SW 1271 (cell line): ENCODE measurements at places on chromosomes 2 and 18.

DNA sequence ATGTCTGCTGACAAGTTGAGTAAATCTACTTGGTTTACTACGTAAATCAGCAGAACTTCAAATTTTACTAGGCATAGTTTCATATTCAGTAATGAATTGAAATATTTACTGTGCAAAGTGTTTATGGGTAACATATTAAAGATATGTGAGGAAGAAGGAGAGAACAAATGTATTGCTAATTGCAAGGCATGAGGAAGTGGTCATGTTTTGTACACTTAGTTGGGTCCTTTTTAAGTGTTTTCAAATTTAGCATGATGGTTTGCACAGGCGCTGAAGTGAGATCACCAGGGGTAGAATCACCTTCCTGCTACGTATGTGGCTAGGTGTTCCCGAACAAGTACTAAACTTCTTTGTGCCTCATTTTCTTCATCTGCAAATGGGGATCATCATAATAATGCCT lies 1534.4 kb downstream of the LRP1B start:
- DNase-seq, result no peak

- no peak for DNase-seq
These were observed 84.5 kb downstream of the PDK1 start for GRCh38 chr2:172640389-172640788.

GRCh38 chr18:63823516-63824219 lies 48.5 kb downstream of the SERPINB7 start:
- DNase-seq, result no peak

DNA sequence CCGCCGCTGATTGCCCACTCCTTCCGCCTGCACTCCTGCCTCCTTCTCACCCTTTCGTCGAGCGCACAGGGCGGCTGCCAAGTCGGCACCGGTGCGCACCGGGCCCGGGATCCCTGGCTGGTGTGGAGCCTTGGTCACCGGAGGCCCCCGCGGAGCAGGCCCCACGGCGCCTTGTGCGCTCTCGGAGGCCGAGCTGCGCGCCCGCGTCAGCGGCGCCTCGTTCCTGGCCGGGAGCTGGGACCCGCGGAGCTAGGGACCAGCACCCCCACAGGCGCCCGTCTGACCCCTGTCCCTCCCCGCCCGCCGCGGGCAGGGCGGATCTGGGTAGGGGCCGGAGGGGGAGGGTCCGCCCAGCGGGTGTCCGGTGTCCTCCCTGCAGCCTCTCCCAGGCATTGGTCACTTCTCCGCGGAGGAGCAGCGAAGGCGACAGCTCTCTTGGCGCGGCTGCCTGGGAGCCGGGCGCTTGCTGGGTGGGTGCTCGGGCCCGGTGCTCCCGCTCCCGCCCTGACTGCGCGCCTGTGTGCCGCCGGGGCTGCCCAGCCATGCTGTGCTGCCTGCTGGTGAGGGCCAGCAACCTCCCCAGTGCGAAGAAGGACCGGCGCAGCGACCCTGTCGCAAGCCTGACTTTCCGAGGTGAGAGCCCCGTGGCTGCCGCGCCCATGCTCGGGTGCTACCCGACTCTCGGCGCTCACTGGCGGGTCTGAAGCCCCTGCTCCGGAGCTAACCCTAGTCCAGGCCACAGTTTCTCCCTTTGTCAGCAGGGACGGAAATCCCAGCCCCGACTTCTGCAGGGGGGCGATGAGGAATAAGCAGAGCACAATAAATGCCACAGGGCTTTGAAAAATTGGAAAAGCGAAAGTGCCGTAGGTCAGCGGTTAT lies 13.2 kb downstream of the DYSF start:
- DNase-seq, result peak; percentile 21

GRCh38 chr2:170929686-170930050 lies 615 bp downstream of the GORASP2 start:
- peak; percentile 27 for DNase-seq

DNA sequence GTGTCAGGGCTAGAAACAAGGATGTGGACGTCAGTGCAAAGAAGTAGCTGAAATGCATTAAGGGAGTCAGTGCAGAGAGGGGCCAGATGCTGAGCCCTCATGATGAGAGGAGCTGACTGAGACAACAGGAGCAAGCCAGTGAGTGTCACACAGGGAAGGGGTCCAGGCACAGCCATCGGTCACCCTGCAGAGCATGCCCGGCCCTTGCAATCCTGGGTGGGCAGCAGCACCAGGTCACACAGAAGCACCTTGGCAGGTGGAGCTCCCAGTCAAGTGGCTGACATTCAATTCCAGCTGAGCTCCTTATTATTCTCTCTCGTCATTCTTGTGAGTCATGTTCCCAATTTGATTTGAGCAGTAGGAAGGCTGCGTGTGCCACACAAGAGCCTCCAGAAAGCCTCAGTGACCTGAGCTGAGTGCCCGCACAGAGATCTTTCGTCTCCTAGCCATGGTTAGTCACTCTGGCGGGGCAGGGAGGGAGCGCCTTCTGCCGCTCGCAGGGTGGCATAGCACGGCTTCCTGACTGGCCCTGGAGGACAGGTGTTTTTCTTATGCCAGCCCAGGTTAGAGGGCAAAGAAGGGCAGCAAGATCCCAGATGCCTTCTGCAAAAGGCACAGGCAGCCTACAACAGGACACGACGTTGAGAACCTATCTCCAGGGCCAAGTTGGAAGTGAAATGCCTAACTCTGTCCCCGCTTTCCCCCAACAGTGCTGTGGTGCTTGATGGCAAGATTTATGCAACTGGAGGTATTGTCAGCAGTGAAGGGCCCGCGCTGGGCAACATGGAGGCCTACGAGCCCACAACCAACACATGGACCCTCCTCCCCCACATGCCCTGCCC lies 220.9 kb downstream of the ATAD2B start:
- no peak for DNase-seq

DNA sequence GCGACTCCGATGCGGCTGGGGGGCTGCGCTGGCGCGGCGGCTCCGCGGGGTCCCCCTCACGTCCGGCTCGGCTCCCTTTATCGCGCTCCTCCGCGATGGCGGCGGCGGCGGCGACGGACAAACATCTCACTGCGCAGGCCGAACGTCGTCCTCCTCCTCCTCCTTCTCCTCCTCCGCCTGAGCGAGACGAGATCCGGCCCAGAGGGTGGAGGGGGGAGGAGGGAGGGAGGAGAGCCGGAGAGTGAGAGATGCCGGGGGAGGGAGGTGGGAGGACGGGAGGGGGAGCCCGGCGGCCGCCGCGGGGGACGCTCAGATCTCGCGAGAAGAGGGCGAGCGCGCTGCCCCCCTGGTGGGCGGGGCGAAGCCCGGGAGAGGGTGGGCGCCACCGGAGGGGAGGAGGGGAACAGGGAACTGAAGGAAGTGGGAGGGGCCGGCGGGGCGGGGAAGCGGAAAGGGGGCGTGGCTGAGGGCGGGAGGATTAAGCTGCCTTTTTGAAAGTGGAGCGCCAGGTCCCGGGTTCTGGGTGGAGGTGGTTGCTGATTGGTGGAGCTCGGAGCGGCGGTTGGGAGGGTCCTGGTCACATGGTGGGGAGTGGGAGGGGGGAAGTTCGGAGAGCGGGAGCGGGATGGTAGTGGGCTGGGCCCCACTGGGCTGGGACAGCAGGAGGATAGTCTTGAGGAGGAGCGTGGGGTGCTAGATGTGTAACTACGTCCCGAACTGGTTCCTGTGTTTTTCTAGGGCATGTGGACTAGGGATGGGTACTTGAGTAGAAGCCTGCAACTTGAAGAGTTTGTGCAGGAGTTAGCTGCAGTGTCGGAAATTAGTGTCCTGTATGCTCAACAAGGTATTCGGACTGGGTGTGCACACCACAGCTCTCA lies at the start of gene CUL3:
TSS of gene CUL3 (minus strand) at position 153 of the 878 bp plus-strand sequence. CDS start 354 bp downstream, outside the sequence.
- DNase-seq, result peak; percentile 94

DNA sequence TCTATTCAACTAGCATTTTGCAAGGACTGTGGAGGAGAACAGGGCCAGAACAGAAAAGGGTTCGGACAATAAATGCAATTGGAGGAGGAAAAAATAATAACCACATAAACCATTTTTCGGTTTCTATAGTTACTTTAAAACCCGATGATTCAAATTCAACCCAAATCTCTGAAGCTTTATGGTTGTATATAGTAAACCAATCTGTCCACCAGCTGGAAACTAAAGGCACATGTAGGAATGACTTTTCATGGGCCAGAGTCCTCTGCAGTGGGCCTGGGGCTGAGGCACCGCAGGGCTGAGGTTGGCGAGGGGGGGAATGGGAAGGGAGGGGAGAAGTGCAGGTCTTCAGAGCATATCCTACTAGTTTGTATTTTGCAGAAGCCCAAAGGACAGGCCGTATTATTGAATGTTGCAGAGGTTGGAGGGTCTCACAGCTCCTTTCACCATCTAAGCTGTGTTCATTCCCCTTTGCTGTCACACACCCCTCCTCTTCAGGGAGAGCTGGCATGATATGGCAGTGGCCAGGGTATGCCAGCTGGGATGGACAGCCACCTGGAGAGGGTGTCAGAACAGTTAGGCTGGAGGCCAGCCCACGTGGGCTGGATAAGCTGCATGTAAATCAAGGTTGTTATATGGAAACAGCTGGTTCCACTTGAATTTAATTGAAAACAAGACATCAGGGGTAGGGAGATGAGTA lies 267.1 kb downstream of the PRKCE start:
- no peak for DNase-seq

GRCh38 chr2:222302178-222303018 lies 3.6 kb upstream of the PAX3 start:
- DNase-seq, result no peak

GRCh38 chr2:159475793-159476192 lies 140.6 kb downstream of the BAZ2B start:
- no peak for DNase-seq

DNA sequence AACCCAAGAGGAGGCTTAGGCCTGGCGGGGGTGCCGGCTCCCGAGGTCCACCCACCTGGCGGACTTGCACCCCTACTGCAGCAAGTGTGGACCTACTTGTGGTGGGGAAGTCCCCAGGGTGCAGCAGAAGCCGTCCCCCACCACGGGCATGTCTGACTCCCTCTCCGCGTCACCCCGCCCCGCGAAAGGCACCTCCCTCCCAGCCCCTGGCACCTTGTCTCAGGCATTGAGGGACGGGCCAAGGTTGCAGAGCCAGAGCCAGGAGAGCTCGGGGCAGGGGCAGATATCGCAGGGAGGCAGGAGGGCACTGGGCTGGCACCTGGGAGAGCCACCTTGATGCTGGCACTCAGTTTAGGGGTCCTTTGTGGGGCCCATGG lies 19.0 kb downstream of the CROCC2 start:
- no peak for DNase-seq

DNA sequence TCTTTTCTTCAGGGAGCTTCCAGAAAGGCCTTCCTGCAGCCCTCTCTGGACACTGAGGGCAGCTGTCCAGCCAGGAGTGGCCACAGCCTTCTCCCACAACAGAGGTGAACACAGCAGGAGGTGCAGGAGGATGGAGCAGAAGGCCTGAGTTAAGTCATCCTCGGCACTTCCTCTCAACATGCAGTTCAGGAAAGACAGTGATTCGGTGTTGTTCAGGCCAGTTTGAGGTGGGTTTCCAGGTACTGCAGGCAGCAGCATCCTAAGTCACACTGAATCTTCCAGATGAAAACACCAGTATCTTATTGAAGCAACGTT lies 225.3 kb upstream of the PXDN start:
- no peak for DNase-seq

DNA sequence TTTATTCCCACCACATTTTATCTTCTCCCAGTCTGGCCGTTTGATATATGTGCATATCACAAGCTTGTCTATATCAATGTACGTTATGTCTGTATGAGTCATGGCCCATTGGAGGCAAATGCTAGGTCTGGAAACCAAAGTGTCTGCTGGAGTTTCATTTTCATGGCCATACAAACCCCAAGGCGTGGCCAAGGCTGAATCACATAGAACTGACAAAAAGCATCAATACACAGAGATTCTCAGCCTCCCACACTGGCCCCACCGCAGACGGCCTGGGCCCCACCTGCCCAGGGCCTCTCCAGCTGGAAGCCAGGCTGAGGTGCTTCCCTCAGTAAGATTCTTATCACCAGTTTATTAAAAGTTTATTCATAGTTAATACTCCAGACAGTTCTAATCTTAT lies 40.5 kb upstream of the SALL3 start:
- no peak for DNase-seq

- no peak for DNase-seq
These were observed 7.8 kb downstream of the PTMA start for GRCh38 chr2:231715988-231716616.

DNA sequence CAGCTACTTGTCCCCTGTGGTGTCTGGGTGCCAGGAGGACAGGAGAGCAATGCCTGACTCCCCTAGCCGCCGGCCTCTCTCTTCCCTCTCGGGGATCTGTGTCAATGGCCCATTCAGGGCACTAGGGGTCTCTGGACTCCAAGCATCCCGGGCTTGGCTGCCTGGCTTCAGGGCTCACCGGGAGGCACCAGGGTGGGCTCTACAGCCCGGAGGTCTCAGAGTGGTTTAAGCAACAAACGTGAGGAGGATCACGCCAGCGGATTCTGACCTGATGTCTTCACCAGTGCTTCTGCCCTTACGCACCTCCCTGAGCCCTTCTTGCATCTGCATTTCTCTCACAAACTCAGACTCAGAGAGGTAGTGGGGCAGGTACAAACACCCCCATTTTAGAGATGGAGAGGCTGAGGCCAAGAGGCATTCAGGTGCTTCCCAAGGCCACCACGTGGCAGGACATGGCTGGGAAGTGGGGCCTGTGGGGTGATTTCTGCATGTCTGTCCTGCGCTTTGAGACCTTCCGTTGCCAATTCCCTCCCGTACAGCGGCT lies 243.0 kb downstream of the CELF4 start:
- peak; percentile 7 for DNase-seq

DNA sequence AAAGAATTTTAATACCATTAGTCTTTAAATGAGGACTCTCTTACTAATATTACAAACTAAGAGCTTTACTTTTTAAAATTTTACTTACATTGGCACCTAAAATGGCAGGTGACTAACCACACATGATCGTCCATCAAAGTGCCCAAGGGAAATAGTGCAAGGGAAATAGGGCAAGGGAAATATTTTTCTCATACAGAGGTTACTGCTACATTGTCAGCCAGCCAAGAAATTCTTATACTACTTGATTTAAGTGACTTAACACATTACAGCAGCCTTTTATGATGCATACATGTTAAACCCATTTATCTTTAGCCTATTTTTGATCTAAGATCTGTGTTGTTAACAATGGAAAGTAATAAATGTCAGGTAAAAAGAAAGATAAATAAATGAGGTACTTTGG lies 587.2 kb upstream of the PKDCC start:
- DNase-seq, result no peak

DNA sequence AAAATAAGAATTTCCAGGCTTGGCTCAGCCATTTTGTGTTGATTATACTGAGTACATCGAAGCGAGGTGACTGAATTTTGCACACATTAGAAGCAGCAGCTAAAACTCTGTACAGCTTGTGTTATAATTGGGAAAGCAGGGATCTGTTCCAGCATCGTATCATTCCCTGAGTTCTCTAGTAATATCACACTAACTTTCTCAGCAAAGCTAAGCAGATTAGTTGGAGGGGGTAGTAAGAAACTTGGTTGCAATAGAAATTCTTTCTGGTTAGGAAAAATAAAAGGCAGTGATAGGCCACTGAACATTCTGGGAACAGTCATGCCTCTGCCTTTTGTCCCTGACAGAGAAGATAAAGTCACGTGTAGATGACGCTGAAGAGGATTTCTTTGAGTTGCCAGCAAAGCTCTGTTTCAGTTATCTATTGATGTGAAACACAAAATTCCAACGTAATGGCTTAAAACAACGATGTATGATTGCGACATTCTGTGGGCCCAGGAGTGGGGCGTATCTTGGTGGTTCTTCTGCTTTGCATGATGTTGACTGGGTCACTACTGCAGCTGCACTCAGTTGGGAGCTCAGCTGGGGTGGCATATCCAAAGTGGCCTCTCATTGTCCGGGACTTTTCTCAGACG lies 202.1 kb upstream of the MEX3C start:
- no peak for DNase-seq
